Subcutaneous preadipocyte (primary cell): ENCODE measurements at places on chromosomes 7 and 10. TPM values are rescaled to one million over a fixed set of nuclear protein-coding genes. Genes with fewer than 3 reads are reported as not detected.

The CDHR1 gene
- total RNA-seq: 0.20 TPM in 1 of 2 replicates, not detected in the other

The LEP gene
- total RNA-seq: under 0.01 TPM in 1 of 2 replicates, not detected in the other

The PTPN20 gene
- total RNA-seq: 0.73 and 0.98 TPM in 2 replicates

The NPTX2 gene
- total RNA-seq: under 0.01 and 0.98 TPM in 2 replicates

The CAV1 gene
- total RNA-seq: 1,206 and 1,266 TPM in 2 replicates

The PDE1C gene
- 0.39 and 0.73 TPM in 2 replicates for total RNA-seq

The ABCC2 gene
- 12.1 and 22.7 TPM in 2 replicates for total RNA-seq

The POLD2 gene
- total RNA-seq: 195 and 222 TPM in 2 replicates

The PON1 gene
- total RNA-seq: not detected in 2 replicates

The GDF2 gene
- not detected in 2 replicates for total RNA-seq

The STAG3 gene
- total RNA-seq: 0.73 and 1.6 TPM in 2 replicates

The LLCFC1 gene
- not detected in 2 replicates for total RNA-seq

The PRRT4 gene
- under 0.01 TPM in 1 of 2 replicates, not detected in the other for total RNA-seq

The DRGX gene
- not detected in 2 replicates for total RNA-seq

The CLCN1 gene
- not detected in 2 replicates for total RNA-seq

The NACAD gene
- 0.73 and 0.78 TPM in 2 replicates for total RNA-seq

The SLC26A3 gene
- not detected in 2 replicates for total RNA-seq

The OR2A42 gene
- 0.37 TPM in 1 of 2 replicates, not detected in the other for total RNA-seq

The ZMIZ2 gene
- total RNA-seq: 11.4 and 21.5 TPM in 2 replicates

The WIPF3 gene
- total RNA-seq: not detected in 2 replicates

The DBF4 gene
- 33.4 and 49.5 TPM in 2 replicates for total RNA-seq

The MARVELD1 gene
- total RNA-seq: 39.9 and 46.3 TPM in 2 replicates

The TAS2R3 gene
- 1.8 TPM in 2 replicates for total RNA-seq

The DDC gene
- not detected in 2 replicates for total RNA-seq

The ELN gene
- 0.98 and 1.5 TPM in 2 replicates for total RNA-seq

The GRID2IP gene
- total RNA-seq: not detected in 2 replicates

The PCLO gene
- under 0.01 TPM in 1 of 2 replicates, not detected in the other for total RNA-seq

The IGF2BP3 gene
- total RNA-seq: 16.5 and 76.8 TPM in 2 replicates

The TMEM184A gene
- total RNA-seq: 0.39 TPM in 1 of 2 replicates, not detected in the other

The RELN gene
- 0.39 and 2.2 TPM in 2 replicates for total RNA-seq

The LIPM gene
- not detected in 2 replicates for total RNA-seq

The CRTAC1 gene
- not detected in 2 replicates for total RNA-seq

The DOCK4 gene
- 8.1 and 36.6 TPM in 2 replicates for total RNA-seq

The OR2A7 gene
- 0.20 and 1.1 TPM in 2 replicates for total RNA-seq

The SFTPA1 gene
- total RNA-seq: not detected in 2 replicates

The TEX36 gene
- total RNA-seq: not detected in 2 replicates

The ADARB2 gene
- total RNA-seq: not detected in 2 replicates

The PTN gene
- 0.20 and 0.37 TPM in 2 replicates for total RNA-seq

The ZDHHC6 gene
- total RNA-seq: 20.2 and 21.7 TPM in 2 replicates

The PLXDC2 gene
- 0.37 and 0.39 TPM in 2 replicates for total RNA-seq

The HYAL4 gene
- total RNA-seq: not detected in 2 replicates

The WAC gene
- total RNA-seq: 66.5 and 73.3 TPM in 2 replicates

The SHTN1 gene
- 0.37 and 0.39 TPM in 2 replicates for total RNA-seq

The ADAM22 gene
- 0.73 and 0.98 TPM in 2 replicates for total RNA-seq

The NPY gene
- not detected in 2 replicates for total RNA-seq

The MAGI2 gene
- total RNA-seq: 9.2 and 10.8 TPM in 2 replicates

The TUBAL3 gene
- total RNA-seq: not detected in 2 replicates

The XPNPEP1 gene
- total RNA-seq: 104 and 139 TPM in 2 replicates

The LRRC4 gene
- under 0.01 TPM in 2 replicates for total RNA-seq

The FKBP6 gene
- not detected in 2 replicates for total RNA-seq

The NME8 gene
- total RNA-seq: not detected in 2 replicates

The OR2A12 gene
- not detected in 2 replicates for total RNA-seq

The HSPA12A gene
- 13.2 and 14.5 TPM in 2 replicates for total RNA-seq

The DNAJB6 gene
- total RNA-seq: 38.9 and 58.6 TPM in 2 replicates

The VTI1A gene
- 23.5 and 29.3 TPM in 2 replicates for total RNA-seq

The SLIT1 gene
- under 0.01 and 0.37 TPM in 2 replicates for total RNA-seq

The VWC2 gene
- under 0.01 TPM in 1 of 2 replicates, not detected in the other for total RNA-seq
